ENCODE measurements at places on chromosomes 1 and 21.

- no peak overlapping the region for H3K27ac ChIP-seq
- DNase-seq: peak; percentile 19
- no peaks in the 10 kb centered on the region for H3K36me3 ChIP-seq
- H3K27me3 ChIP-seq: no peaks in the 10 kb centered on the region
Observed at GRCh38 chr1:2989976-2990375, 31.3 kb upstream of the ACTRT2 start.

GRCh38 chr1:155063550-155064110 lies at the start of gene EFNA4:
TSS of gene EFNA4 (plus strand) at chr1:155063740. CDS start at chr1:155063824, 84 bp downstream.
- no peaks in the 10 kb centered on the region for H3K4me1 ChIP-seq
- peaks cover 25% of the 10 kb centered on the region for H3K36me3 ChIP-seq
- H3K27ac ChIP-seq: peak within 1 kb of the TSS; percentile 57
- DNase-seq: peak; percentile 89

GRCh38 chr1:19840228-19840627 lies 25.1 kb upstream of the RNF186 start:
- DNase-seq: no peak
- H3K4me1 ChIP-seq: no peaks in the 10 kb centered on the region
- no peak overlapping the region for H3K27ac ChIP-seq
- no peaks in the 10 kb centered on the region for H3K36me3 ChIP-seq
- no peaks in the 10 kb centered on the region for H3K27me3 ChIP-seq
- no peak overlapping the region for H3K4me3 ChIP-seq

- H3K4me1 ChIP-seq: no peaks in the 10 kb centered on the region
Observed at GRCh38 chr1:238485057-238485911, 594.6 kb upstream of the ZP4 start.

DNA sequence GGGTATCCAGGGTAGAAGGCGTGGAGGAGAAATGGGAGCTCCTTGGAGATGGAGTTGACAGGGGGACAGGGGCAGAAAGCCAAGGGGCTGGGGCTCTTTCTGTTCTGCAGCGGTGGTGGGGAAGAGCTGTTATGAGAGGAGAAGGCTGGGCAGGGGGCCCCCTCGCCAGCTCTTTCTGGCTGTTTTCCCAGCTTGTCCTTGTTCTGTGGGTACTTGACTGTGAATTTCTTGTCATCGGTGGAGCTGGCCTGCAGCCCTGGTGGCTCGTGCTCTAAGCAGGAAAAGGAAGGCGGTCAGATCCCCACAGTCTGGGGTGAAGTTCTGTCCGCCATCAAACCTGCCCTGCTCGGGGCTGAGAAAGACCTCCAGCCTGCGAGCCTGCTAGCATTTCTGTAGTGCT lies 7.6 kb downstream of the ZNF683 start:
- no peaks in the 10 kb centered on the region for H3K36me3 ChIP-seq
- no peak for DNase-seq
- H3K27ac ChIP-seq: no peak overlapping the region
- no peaks in the 10 kb centered on the region for H3K27me3 ChIP-seq

- H3K27ac ChIP-seq: peak overlapping the region; percentile 92
- H3K27me3 ChIP-seq: no peaks in the 10 kb centered on the region
- peaks cover 13% of the 10 kb centered on the region for H3K4me1 ChIP-seq
- H3K4me3 ChIP-seq: peak overlapping the region; percentile 60
Observed at GRCh38 chr1:32652244-32652962, 1.4 kb downstream of the RBBP4 start.

DNA sequence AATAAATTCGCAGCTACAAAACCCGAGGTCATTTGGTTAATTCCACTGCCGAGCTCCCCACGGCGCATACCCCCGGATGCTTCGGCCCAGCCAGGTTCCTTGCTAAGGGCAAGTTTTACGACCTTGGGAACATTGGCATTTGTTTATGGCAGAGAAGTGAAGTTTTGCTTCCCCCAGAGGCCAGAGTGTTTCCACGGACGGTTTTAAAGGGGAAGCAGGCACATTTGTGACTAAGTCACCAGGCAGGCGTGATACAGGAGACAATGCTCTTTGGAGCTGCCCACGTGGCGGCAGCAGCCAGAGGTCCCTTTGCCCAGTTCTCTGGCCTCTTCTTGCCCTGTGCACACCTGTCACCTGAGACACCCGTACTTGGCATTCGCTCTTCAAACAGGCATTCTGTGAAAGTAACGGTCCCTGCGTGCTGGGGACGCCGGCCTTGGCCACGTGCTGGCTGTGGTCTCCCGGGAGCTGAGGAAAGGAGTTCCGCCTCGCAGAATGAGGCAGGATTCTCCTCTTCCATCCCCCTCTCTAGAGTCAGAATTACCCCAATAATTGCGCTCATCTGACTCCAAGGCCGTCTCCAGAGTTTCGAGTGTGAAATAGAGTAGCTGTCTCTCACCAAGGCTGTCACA lies 138.3 kb downstream of the PRDM16 start:
- H3K4me1 ChIP-seq: no peaks in the 10 kb centered on the region
- H3K27me3 ChIP-seq: no peaks in the 10 kb centered on the region
- DNase-seq: no peak
- H3K36me3 ChIP-seq: no peaks in the 10 kb centered on the region
- H3K4me3 ChIP-seq: no peak overlapping the region

- no peak overlapping the region for H3K27ac ChIP-seq
- H3K4me3 ChIP-seq: no peak overlapping the region
- DNase-seq: no peak
- no peaks in the 10 kb centered on the region for H3K27me3 ChIP-seq
Observed at GRCh38 chr1:84164567-84165021, 20.5 kb downstream of the PRKACB start.

DNA sequence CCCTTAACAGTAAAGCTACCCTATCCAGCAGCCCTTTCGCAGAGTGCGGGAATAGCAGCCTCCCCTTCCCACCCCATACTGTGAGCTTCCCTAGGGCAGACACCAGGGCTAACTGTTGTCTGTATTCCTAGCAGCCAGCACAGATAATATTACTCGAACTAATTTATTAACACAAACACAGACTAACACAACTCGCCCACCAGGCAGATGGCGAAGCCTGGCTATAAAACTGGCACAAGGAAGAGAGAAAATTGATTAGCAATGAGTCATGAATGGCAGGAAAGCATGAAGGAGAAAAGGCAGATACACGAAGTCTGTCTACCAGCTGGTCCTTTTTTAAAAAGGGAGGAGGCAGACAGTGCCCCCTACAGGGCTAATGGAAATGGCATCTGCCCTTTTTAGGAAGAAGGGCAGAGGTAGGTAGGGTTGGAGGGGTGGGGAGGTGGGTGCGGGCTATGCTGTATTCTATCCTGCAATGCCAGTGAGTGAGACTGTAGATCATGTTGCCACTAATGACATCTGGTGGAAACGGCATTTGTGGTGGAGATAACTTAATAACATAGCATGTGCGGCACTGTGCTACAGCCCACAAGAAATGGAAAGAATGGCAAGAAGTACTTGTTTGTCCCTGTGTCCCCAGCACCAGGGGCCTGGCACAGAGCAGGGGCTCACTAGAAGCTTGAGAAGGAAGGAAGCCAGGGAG lies 30.6 kb upstream of the CTPS1 start:
- DNase-seq: no peak
- H3K27me3 ChIP-seq: no peaks in the 10 kb centered on the region
- H3K36me3 ChIP-seq: no peaks in the 10 kb centered on the region
- no peak overlapping the region for H3K4me3 ChIP-seq
- peak overlapping the region; percentile 67 for H3K27ac ChIP-seq

GRCh38 chr1:208151728-208152598 lies 92.2 kb downstream of the PLXNA2 start:
- H3K27me3 ChIP-seq: no peaks in the 10 kb centered on the region
- no peak overlapping the region for H3K4me3 ChIP-seq
- H3K4me1 ChIP-seq: no peaks in the 10 kb centered on the region
- no peaks in the 10 kb centered on the region for H3K36me3 ChIP-seq
- DNase-seq: no peak
- no peak overlapping the region for H3K27ac ChIP-seq

- no peaks in the 10 kb centered on the region for H3K27me3 ChIP-seq
- H3K4me3 ChIP-seq: no peak overlapping the region
- no peaks in the 10 kb centered on the region for H3K36me3 ChIP-seq
Observed at GRCh38 chr1:162151900-162152829, 82.7 kb downstream of the NOS1AP start.

DNA sequence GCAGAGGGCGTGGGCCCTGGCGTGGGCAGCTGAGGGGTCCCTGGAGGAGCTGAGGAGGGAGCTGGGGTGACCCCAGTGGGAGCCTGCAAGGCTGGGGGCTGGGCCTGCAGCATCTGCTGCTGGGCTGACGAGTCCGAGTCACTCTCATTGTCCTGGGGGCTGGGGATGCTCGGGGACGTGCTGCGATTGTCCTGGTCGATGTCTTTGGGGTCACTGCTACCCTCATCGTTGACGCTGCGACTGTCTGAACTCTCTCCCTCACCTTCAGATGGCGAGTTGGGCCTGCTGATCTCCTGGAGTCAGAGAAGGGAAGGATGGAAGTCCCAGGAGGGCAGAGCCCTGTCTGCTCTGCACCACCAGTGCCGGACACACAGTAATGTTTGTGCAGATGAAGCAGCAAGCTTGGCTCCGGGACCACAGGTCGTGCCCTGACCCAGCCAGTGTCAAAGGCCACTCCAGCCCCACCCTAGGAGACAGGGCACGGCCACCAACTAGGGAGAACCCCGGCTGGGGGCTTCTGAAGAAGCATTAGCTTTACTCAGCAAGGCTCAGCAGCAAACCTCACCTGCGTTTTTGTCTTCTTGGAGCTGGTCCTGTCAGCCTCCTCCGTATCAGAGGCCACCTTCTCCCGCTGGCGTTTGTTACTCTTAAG lies 43.4 kb downstream of the SLC45A1 start:
- H3K27ac ChIP-seq: no peak overlapping the region
- no peaks in the 10 kb centered on the region for H3K27me3 ChIP-seq
- no peak for DNase-seq

- H3K36me3 ChIP-seq: peaks cover 22% of the 10 kb centered on the region
- H3K4me3 ChIP-seq: no peak overlapping the region
- H3K27me3 ChIP-seq: no peaks in the 10 kb centered on the region
Observed at GRCh38 chr1:44283524-44284173, 70.4 kb downstream of the DMAP1 start.
